Right hindlimb (tissue), 1 donor: ENCODE measurements at places on chromosomes 12 and 14.

GRCh38 chr12:122282061-122282460, 15.8 kb upstream of the VPS33A start:
- DNase-seq: no peak

DNA sequence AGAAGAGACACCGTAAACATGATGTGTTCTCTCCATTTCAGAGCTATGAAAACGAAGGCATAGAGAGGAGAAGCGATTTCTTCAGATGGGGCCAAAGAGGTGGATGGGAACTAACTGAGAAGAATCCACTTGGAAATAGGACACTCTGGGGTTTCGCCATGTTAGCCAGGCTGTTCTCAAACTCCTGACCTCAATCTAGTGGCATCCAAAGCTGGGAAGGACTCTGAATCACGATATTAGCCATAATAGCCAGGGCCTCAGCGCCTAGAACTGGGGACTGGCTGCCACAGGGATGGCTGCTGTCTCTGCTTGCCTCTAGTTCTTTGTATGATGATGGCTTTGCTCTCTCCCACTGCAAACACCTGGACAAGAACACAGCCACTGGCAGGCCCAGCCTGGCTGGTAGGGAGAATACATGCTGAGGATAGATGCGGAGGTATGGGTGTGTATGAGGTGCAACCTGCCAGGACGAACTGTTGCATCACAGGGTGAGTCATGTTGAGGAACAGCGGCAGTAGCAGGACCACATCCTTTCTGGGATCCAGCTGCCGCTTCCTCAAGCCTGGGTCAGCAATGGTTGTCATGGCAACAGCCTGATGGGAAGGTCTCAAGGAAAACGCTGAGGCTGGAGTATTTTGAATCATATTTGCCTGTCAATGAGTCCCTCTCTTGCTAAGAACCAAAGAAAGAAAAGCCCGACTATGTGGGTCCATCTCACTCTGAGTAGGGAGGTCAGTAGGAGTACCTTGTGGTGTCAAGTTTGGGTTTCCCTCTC, 31.1 kb downstream of the CCDC177 start:
- peak; percentile 26 for DNase-seq

- no peak for DNase-seq
These were observed 108.4 kb downstream of the EMP1 start for GRCh38 chr12:13304924-13305323.

GRCh38 chr12:71752891-71753290, 1.8 kb upstream of the RAB21 start:
- DNase-seq: no peak
